ENCODE measurements at places on chromosomes 2 and 18.

DNA sequence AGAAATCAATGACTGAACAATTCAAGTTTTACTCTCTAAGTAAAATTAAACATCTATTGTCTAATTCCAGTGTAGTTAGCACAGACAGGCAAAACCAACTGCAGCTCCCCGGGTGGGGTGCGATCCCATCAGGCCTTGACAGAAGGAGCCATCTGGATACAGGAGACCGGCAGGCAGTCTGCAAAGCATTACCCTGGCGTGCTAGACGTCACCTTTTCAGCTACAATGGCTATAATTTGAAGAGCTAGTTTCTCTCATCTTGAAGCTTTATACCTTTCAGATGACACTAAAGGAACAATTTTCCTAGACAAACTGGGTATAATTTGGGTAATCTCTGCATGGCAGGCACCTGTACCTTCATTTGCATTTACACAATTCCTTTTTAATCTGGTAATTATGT lies 761.5 kb upstream of the SOX11 start:
- no peak for DNase-seq

DNA sequence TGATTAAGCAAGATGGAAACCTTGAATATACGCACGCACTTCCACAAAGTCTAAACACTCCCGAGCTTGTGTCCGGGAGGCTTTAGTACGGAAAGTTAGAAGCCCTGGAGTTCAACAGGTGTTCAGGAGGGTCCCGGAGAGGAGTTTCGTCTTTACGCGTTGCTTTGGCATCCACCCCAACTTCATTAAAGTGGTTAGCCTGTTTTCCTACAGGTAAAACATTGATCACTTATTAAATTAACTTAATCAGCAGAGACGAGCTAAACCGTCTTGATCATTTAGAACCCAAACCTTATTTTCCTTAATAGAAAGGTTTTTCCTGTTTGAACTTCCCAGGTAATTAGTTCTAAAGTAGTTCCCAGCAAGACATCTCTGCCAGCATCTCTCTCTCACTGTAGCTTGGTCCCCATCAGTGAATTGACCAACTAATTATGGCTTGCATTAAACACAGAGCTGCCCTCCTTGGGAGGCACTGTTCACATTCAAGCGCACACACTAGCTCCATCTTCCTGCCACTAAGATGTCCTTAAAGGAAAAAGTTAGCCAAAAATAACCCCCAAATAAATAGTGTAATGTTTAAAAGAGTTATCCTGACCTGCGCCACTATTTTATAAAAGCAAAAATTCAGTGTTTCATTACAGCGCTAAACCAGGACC lies 1.4 kb downstream of the NPAS2 start:
- peak; percentile 34 for DNase-seq

DNA sequence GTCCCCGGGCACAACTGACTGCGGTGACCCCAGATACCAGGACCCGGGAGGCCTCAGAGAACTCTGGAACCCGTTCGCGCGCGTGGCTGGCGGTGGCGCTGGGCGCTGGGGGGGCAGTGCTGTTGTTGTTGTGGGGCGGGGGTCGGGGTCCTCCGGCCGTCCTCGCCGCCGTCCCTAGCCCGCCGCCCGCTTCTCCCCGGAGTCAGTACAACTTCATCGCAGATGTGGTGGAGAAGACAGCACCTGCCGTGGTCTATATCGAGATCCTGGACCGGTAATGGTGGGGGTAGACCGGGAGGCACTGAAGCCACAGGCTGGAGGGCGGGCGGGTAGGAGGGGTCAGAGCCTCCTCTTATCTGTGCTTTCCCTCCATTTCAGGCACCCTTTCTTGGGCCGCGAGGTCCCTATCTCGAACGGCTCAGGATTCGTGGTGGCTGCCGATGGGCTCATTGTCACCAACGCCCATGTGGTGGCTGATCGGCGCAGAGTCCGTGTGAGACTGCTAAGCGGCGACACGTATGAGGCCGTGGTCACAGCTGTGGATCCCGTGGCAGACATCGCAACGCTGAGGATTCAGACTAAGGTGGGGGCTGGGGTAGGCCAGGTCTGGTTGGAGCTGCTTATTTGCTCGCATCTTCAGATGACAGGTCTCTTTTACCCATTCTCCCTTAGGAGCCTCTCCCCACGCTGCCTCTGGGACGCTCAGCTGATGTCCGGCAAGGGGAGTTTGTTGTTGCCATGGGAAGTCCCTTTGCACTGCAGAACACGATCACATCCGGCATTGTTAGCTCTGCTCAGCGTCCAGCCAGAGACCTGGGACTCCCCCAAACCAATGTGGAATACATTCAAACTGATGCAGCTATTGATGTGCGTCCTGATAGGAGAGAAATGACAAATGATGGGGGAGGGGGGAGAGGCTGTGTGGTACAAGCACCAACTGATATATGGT lies 780 bp downstream of the HTRA2 start:
- peak; percentile 64 for DNase-seq

DNA sequence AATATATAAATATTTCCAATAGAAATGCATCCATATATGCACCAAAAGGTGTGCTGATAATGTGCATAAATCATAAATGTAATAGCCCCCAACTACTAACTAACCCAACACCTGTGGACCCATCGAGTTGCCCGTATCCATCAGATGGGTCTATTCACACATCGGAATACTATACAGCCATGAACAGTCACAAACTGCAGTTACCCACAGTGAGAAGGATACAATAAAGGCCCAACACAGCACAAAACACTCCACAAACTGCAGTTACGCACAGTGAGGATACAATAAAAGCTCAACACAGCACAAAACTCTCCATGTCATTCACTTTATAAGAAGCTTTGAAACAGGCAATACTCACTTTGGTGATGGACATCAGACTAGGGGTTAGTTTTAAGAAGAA lies 145.3 kb upstream of the OTOS start:
- no peak for DNase-seq

DNA sequence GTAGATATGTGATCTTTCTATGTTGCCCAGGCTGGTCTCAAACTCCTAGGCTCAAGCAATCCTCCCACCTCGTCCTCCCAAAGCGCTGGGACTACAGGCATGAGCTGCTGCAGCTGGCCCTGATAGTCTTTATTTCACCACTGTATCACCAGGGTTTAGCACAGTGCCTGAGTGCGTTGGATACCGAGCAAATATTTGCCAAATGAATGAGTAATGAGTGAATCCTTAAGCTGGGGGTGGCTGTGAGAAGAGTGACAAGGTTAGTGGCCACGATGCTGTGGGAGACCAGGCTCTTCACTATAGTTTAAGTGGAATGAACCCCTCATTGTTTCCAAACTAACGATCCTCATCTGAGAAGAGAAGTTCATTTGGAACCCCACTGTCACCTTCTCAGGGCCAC lies 60.8 kb upstream of the FAM136A start:
- DNase-seq: peak; percentile 64

DNA sequence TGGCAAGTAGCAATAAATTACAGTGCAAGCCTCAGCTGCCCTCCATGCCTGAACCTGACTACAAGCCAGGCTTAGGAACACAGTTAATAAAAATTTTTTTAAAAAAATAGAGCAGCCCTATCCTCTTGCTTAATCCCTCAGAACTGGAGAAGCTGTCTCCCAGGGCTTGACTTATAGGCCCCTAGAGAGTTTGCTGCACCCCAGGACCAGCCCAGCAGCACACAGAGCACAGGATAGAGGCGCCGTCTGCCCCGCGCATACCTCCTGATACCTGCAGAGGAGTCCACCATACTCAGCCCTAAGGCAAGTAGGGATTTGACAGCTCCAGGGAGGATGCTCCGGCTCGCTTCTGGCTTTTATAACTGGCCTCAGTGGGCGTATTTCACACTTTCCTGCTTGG lies 548.6 kb upstream of the RAB6C start:
- DNase-seq: no peak

DNA sequence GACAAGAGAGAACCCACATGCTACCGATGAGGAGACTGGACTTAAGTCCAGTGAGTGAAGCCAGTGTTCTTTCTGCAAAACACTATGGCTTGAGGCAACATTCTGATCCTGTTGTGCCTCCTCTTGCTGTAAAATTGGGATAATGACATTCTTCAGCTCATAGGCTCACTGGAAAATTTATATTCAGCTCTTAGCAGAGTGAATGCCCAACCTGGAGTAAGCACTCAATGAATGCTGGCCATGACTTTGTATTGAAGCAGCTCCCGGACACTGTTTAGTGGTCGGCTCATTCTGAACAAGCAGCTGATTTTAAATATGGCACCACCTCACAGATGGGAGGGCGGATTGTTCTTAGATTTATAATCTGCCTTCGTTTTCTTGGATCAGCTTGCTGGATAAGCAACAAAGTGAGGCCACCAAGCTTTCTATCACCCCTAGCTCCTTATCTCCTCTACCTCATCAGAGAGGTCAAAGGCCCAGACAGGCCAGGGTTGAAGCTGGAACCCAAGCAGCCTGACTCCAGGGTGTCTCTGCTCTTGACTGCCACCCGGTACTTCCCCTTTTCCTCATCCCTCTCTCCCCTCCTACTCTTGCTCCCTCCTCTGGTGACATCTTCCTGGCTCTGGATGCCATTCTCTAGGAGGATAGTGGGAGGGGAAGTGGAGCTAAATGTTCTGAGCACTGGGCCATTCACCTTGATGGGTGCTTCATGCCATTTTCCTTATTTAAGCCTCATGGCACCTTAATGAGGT lies 11.5 kb downstream of the SLC9A4 start:
- no peak for DNase-seq

GRCh38 chr2:58800881-58801280 lies 559.8 kb upstream of the FANCL start:
- no peak for DNase-seq

DNA sequence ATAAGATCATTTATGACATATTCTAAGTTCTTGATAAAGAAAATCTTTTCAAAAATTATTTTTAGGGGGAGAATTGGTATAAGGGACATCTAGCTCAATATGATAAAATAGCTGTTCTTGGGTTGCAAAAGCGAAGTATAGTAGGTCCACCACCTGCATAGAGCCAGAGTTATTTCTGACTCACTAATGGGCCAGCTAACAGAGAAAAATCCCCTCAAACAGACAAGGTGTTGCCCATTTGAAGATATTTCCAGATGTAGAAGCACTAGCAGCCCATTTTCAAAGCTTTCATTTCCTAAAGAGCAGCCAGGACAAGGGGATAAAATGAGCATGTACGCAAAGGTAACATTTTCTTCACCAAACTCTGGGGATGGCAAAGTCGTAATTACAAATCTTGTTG lies 165.7 kb upstream of the FN1 start:
- DNase-seq: no peak

DNA sequence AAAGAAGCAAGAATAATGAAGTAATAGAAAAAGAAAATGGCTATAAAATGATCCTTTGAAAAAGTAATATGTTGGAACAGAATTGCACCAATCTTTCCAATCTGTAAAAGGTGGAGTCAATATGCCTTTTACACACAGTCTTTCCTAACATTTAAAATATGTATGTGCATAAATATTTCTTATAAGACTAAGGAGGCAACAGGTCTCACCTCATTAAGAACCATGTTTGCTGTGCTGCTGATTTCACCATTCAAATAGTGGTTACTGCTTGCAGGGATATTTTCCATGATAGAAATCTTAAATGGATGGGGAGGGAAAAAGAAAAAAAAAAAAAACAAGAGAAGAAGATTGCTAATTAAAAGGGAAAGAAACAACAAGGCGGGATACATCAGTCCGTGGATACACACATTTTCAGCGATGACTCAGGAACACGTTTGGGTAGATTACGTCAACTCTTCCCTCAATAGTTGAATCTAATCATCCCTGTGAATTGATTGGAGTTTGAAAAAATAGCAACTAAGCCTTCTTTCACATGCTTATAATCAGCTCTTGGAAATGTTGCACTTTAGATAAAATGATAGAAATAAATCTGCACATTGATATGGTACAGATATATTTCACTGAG lies 2133.9 kb upstream of the CELF4 start:
- no peak for DNase-seq

DNA sequence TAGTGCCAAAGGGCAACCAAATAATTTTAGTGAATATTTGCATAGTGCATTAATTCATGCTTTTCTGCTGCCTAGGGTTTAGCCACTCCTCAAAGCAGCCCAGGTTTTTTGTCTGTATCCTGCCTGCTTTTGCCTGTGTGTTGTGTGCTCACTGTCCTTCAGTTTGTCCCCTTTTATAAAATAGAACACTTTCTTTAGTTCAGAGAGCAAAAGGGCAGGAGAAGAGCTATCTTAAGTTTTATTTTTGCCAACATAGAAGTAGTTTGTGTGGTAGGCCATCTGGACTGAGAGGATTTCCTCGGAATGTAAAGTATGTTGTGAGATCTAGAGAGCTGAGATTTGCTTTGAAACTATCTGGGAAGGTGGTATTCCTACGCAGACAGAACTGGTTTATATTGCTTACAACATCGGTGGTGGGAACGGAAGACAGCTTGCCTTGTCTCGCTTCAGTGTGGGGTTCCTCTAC lies 64.9 kb downstream of the EML4 start:
- no peak for DNase-seq

DNA sequence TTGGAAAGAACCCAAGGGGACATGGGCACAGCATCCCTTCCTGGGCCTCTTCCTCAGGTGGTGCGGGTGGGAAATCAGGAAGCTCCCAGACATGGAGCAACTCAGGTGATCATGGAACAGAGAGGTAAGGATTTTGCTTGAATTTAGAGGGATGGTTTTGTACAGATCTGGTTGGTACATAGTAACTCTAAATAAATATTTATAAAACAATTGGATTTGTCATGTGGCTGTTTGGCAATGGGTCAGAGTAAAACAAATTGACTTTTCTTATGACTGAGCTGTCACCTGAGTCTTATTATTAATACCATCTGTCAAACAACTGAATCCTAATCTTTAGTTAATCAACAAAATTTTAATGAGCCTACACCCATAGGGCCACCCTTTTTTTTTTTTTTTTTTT lies 19.4 kb upstream of the TMEM178A start:
- DNase-seq: no peak

GRCh38 chr2:88692187-88692586 lies 714 bp downstream of the RPIA start:
- DNase-seq: peak; percentile 21

- DNase-seq: no peak
Measured at GRCh38 chr2:1609040-1609439, 135.3 kb downstream of the PXDN start.

- DNase-seq: no peak
Measured at GRCh38 chr2:117942551-117942950, 71.3 kb downstream of the CCDC93 start.

- DNase-seq: no peak
Measured at GRCh38 chr2:42921721-42922120, 129.3 kb upstream of the HAAO start.

- DNase-seq: no peak
Measured at GRCh38 chr18:79445696-79446561, 50.2 kb downstream of the NFATC1 start.

DNA sequence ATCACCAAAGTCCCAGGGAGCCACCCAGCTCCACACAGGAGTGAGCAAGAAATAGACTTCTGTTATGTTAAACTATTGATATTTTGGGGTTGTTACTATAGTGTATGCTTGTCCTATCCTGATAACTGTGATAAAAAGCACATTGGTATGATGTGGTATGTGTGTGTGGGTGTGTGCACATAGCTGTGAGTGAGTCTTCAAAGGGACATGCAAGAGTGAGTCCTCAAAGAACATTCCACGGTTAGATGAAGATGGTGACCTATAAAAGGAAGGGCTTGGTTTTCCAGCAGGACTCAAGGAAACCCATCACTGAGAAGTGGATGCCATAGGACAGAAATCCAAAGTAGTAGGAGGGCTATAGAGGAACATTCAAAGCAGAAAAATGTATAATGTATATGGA lies 342.9 kb downstream of the TSN start:
- DNase-seq: no peak
